NCI-H1417 (cell line): ENCODE measurements at places on chromosomes 2 and 18.
A peak's percentile ranks its signal among the peaks of the same experiment; 100 is the strongest.

DNA sequence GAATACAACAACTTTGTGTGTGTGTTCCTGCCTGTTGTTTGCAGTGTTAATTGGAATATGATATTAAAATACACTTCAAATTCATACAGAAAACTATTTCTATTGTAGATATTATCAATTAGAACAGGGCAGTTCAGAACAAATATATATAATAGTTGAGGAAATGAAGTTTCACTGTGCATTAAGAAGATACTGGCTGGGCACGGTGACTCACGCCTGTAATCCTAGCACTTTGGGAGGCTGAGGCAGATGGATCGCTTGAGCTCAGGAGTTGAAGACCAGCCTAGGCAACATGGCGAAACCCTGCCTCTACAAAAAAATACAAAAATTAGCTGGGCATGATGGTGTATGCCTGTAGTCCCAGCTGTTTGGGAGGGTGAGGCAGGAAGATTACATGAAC, 79.3 kb downstream of the ASAP2 start:
- DNase-seq, result no peak

GRCh38 chr2:37283207-37283606, 41.4 kb downstream of the PRKD3 start:
- DNase-seq, result no peak

DNA sequence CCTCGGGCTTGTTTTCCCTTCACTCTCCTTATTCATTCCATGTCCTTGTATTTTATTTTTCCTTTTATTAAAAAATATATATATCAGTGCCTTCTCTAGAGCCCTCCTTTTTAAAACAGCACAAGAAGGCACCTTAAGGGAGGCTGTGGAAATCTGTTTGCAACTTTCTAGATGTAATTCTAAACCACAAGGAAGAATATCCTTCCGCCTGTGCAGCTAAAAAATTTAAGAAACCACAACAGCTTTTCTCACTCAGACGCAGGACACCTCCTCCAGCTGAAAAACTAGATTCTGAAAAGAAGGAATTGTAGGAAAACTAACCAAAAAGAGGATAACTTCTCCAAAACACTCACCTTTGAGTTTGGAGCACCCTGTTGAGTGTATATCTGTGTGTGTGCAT, 142.2 kb downstream of the BCL11A start:
- no peak for DNase-seq

- DNase-seq, result peak; percentile 90
These were observed 185.9 kb downstream of the MTX2 start for GRCh38 chr2:176454893-176455815.

DNA sequence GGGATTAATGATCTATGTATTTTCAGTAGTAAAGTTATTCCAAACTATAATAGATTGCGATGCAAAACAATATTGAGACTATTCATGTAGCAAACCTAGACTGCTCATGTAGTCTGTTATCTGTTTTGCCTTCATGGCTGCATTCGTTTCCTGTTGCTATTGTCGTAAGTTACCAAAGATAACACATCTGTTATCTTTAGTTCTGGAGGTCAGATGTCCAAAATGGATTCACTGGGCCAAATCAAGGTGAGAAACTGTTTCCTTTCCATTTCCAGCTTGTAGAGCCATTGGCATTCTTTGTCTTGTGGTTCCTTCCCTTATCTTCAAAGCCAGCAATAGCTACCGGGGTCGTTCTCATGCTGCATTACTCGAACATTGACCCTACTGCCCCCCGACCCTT, 20.9 kb downstream of the ITGAV start:
- DNase-seq, result no peak

GRCh38 chr2:121256720-121257479, 28.1 kb downstream of the TFCP2L1 start:
- no peak for DNase-seq

DNA sequence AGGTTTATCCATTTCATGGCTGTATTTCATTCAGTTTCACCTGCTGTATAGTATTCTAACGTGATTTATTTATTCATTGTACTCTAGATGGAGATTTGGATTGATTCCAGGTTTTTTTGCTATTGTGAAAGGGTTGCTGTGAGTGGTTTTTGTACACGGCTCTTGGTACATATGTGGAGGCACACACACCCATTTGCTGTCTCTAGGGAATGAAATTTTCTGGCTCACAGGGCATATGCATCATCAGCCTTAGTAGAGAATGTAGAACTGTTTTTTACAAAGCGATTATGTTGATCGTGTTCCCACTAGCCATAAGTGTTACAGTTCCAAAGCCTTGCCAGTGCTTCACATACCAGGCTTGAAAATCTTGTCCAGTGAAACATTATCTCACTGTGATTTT, 5.1 kb downstream of the SPTBN1 start:
- DNase-seq, result no peak

DNA sequence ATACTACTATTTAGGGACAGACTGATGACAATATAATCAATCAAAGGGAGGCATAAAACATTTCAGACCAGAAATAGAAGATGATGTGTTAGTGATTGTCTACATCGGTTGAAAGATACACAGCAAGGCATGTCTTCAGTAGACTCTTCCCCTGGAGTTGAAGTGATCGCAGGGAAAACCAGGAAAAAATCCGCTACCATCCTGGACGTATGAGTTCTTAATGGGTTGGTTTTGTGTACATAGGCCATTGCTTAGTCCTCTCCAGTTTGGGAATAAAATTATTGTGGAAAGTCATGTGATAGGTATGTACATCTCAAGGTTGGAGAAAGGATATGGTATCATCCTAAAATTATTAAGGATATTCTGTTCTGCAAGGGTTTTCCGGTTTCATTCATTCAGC, 4.3 kb downstream of the APCDD1 start:
- DNase-seq, result no peak

GRCh38 chr2:211181626-211182025, 625.2 kb downstream of the CPS1 start:
- DNase-seq, result no peak

DNA sequence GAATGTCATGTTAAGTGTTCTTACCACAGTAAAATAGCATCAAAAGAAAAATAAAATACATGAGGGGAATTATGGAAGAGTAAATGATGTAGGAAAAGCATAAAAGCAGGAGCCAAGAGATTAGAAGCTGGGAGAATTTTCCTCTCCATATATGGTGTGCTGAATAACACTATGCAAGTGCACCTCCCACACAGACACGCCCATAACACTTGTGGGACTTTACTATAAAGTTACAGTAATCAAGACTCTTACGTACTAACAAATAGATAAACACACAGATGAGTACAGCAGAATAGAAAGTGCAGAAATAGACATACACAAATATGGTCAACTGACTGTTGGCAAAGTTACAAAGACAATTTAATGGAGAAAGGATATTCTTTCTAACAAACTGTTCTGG, 16.0 kb upstream of the SPHKAP start:
- no peak for DNase-seq

GRCh38 chr2:207468488-207468887, 61.3 kb upstream of the CREB1 start:
- peak; percentile 20 for DNase-seq

- DNase-seq, result no peak
These were observed 106.2 kb upstream of the RNF152 start for GRCh38 chr18:61998957-61999356.

- DNase-seq, result no peak
These were observed 147.4 kb upstream of the SIX2 start for GRCh38 chr2:45156605-45157004.

GRCh38 chr2:144146876-144147275, 373.0 kb downstream of the ZEB2 start:
- peak; percentile 5 for DNase-seq

- DNase-seq, result no peak
These were observed 80.9 kb upstream of the PHLPP1 start for GRCh38 chr18:62634458-62634857.
